ENCODE measurements at places on chromosomes 4 and X. TPM values are rescaled to one million over a fixed set of nuclear protein-coding genes. Genes with fewer than 3 reads are reported as not detected.
A peak's percentile ranks its signal among the peaks of the same experiment; 100 is the strongest.

Gene PTPN13
- 6.0 TPM for polyA plus RNA-seq

Gene TKTL1
- polyA plus RNA-seq = 0.67 TPM

Gene PITX2
- polyA plus RNA-seq = 32.6 TPM

Gene MAOB
- polyA plus RNA-seq = 0.35 TPM

Gene MTNR1A
- not detected for polyA plus RNA-seq

DNA sequence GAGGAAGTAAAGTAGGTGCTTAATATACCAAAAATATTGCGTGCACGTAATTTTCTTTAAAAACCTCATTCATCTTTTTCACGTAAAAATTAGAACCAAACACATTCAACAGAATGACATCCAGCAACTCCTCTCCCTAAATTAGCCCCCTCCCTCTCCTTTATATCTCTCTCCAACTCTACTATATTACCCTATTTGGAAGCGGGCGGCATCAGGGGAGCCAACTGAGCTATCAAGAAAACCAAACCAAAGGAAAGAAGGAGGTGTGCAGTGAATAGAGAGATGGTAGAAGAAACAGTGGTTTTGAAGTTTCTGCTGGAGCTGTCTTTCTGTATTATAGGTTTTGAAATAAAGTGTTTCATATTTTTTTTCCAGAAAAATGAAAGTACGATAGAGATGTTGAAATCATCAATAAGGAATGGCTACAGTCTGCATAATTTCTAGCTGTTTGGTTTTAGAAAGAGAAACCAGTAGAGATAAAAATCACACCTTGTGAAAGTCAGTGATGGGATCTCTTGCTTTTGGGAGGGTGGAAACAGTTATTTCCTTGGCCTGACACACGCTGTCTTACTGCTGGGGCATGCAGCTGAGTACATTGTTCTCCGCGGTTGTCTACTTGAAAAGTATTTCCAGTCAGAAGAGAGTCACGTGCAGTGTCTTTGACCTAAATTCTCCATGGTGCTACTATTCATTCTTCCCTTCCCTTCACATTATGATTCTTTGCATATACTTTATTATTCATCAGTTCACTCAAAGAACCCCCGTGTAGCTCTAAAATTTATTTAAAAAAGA, 94.1 kb upstream of the WDR17 start:
- no peak for DNase-seq

GRCh38 chrX:32408389-32408788, 803.0 kb downstream of the DMD start:
- peak; percentile 0 for DNase-seq

DNA sequence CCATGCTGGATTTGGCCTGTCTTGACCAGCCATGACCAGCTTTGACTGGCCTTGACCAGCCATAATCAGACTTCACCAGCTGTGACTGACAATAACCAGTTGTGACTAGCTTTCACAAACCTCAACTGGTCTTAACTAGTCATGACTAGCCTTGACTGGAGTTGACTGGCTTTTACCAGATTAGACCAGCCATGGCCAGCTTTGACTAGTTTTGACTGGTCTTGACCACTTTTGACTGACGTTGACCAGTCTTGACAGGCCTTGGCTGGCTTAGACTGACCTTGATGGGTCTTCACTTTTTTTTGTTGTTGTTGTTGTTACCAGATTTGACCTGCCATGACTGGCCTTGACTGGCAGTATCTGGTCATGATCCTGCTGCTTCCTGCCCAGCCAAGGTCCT, 67.4 kb downstream of the RLIM start:
- DNase-seq = no peak

DNA sequence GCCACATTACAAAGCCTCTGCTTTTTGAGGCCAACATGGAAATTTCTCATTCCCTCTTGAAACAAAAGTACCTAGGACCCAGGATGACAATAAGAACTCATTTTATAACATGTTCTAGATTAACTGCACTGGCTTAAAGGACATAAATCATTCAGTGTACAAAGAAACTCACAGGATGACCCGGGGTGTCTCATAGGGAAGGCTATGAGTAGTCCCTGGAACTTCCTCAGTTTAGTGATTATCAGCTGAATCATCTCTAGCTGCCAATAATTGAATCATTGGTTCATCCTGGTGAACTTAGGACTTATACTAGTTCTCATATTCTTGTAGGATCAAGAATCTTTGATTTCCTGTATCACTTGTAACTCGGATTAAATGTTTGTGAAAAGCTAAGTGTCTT, 95.8 kb upstream of the WDR1 start:
- no peak for DNase-seq

DNA sequence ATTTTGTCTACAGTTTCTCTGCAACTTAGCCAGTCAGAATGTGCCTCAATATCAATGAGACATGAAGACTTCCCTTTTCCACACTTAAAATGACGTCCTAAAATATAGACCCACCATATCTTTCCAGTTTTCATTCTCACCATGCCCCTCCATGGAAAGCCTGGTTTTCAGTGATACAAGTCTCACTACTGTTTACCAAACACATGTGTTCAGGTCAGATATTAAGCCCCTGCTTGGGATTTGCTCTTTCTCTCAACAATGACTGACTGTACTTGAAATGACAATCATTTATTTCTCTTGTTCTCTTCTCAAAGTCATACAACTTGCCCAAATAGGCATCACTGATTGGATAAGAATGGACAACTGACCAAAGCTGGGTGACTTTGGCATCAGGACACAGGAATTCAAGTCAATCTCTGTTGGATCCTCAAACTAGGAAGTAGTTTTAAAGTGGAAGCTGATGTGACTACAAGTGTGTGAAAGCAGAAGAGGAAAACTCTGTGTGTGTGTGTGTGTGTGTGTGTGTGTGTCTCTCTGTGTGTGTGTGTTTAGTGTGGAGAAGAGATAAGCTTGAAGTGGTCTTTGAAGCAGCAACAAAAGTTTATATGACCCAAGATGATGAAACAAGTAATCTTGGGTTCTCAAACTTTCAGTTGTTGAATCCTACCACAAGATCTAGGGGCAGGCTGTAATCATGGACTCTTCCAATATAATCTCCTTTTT, 217.4 kb upstream of the FGF13 start:
- no peak for DNase-seq

All from hindlimb muscle (tissue), 1 donor.